ENCODE measurements at places on chromosomes 6 and 20.
A peak's percentile ranks its signal among the peaks of the same experiment; 100 is the strongest.

DNA sequence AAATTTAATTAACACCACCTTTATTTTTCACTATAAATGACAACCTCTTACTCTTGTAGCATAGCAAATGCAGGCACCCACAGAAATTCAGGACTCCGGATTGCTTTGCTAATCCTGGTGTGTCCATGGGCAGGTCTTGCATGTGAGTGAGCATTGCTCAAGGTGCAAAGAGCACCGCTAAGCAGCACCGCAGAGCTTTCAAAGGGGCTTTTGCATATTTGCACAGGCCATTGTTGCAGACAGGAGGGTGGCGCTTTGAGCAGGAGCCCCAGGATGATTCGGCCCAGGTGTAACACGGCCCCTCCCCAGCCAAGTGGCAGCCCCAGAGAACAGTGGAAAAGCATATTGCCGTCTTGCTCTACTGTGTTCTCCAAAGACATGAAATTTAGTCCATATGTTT lies 293.2 kb downstream of the NRN1 start:
- no peak for DNase-seq

- no peak for DNase-seq
Measured at GRCh38 chr6:70411542-70412251, 1.6 kb upstream of the FAM135A start.

GRCh38 chr6:137819740-137820139 lies 47.3 kb upstream of the TNFAIP3 start:
- DNase-seq = no peak

DNA sequence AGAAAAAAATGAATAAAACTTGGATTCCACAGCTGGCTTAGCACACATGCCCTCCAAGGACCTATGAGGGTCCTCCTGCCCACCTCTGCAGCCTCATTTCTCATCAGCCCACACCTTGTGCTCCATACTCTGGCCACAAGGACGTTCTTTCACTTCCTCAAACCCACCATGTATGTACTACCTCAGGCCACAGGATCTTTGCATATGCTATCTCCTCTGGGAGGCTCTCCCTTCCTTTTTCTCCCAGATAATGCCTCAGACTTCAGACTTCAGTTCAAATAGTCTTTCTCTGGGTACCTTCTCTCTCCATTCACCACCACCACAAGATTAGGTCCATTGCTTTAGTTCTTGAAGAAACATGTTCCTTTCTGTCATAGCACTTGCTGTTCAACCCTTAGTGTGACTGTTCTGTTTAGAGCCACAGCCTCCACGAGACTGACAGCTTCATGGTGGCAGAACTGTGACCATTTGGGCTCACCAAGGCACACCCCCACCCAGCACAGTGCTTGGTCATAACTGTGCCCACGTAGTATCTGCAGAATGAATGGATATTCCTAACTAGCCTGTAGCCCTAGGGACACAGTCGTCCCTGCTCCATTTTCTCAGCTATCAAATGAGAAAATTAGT lies 146.7 kb upstream of the LRFN2 start:
- no peak for DNase-seq

DNA sequence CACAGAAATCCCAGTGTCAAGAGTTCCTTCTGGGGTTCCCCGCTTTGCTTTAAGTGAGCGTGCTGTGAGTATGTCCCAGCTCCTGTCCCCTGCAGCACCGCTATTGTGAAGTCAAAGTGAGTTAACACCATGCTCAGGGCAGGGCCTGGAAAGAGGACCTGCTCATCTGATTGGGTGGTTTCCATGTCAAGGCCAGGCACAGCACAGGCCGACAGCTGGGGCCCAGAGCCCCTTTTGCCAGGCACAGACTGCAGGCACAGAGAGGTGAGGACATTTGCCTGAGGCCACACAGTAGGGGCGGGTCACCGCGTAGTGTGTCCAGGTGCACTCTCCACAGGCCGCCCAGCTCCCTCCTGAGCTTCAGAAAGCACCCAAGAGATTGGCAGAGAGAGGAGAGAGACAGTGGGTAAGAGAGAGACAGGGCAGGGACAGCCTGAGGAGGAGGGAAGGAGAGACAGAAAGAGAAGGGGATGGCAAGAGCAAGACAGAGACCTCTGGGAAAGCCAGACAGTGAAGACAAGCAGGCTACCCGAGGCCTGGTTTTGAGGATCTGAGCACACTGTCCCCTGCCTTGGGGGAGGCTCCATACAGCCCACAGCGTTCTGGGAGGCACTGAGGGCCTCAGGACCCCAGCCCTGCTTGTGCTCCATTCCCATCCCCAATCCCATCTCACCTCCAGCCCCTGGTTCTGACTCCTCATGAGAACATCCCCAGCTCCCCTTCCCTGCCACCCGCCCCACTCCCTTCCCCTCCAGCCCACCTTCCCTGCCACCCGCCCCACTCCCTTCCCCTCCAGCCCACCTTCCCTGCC lies 6.5 kb upstream of the BPIFB1 start:
- DNase-seq = no peak

DNA sequence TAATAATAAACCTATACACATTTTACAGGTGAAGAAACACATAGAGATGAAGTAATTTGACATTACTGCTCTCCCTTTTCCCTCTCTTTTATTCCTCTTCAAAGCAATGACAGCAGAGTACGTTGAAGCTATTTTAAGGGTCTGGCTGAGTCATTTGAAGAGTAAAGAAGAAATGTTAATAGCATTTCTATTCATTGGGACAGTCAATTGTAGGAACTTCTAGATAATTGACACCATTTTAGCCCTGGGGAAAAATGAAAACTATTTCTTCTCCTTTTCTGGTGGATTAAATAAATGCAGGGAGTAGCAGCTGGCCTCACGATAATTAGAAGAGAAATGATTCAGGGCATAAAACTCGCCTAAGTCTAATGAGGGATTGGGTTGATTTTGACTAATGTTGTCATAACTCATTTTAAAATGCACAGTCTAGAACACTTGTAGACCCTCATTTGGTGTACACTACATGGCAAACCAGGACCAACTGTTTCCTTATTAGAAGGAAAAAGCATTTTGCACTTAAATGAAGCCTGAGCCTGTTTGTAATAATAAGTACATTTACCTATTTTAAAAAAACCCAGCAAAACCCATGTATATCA lies 48.1 kb downstream of the RIPOR2 start:
- no peak for DNase-seq

GRCh38 chr6:156992020-156992804 lies 215.0 kb downstream of the ARID1B start:
- no peak for DNase-seq

DNA sequence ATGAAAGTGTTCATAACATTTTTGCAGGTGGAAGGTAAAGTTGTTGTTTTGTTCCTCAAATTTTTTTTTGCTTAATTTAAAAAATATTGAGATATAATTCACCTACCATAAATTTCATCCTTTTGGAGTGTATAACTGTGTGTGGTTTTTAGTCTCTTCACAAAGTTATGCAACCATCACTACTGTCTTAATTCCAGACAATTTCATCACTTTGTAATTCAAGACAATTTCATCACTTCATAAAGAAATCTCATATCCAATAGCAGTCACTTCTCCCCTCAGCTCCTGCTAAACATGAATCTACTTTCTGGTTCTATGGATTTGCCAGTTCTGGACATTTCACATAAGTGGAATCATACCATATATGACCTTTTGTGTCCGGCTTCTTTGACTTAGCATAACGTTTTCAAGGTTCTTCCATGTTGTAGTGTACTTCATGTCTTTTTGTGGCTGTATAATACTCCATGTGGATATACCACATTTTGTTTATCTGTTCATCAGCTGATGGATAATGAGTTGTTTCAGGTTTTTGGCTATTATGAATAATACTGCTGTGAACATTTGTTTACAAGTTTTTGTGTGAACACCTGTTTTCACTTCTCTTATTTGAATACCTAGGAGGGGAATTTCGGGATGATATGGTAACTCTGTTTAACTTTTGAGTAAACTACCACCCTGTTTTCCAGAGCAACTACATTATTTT lies 18.8 kb downstream of the ZFAND3 start:
- no peak for DNase-seq

DNA sequence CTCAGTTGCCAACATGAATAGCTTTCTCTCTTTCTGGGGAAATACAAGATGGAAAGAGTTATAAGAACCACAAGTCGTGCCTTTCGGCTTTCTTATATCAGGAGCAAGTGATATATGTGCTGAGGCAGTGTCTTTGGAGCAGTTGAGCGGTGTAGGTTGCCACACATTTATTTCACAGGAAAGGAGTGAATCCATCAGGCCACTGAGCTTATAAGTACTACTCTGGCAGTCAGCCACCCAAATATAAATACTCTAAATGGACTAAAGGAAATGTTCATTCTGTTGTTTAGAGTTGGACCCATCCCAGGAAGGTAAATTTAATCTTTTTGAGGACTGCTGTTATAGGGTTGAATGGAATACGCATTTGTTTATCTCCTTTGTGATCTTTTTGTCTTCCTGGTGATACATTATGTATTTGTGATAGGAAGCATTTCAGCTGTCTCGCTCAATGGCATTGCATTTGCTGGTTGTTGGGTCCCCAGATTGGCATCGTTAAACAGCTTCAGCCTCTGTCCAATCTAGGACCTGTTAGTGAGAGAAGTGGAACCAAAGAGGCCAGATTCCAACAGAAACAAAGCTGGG lies 139.7 kb downstream of the SOBP start:
- DNase-seq = no peak

- DNase-seq = no peak
Measured at GRCh38 chr6:113343940-113344339, 513.2 kb upstream of the MARCKS start.

DNA sequence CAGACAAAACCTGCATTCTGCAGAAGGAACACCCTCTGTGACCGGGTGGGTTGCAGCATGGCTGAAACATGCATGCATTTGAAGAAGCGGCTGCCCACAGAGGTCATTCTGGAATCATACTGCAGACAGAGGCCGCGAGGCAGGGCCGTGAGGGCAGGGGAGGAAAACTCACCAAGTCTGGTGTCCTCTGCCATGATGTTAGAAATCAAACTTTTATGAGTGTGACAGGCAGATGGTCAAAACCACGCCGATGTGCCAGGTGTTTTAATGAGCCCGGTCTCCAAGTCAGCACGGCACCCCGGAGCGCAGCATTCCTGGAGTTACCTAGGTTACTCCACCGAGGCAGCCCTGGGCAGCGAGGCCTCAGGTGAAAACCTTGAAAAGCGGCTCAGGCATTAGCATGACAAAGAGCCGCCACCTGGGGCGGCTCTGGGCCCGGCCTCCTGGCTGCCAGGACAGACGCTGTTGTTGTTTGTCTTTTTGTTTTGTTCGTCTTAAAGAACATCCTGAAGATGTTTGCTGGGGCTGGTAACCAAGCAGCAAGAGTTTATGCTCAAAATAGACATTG lies 255.6 kb downstream of the ERMARD start:
- no peak for DNase-seq

DNA sequence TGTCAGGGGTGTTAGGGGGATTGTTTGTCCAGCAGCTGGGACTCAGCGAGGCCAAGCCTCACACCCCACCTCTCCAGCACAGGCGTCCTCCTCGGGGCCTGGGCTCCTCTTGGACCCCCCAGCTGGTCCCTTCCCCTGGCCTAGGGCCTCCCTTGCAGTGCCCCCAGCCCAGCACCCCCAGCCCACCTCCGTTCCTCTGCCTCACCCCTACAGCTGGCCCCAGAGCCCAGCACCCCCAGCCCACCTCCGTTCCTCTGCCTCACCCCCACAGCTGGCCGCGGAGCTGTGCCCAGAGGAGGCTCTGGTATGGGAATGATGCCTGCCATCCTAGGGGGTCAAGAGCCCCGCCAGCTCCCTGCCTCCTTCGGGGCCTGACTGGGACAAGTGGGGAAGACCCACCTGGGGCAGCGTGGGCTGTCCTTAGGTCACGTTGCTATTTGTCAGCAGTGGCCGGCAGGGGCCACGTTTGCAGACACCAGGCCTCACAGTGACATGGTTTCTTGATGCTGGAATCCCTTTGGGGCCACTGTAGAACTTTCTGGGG lies 7.9 kb upstream of the COL20A1 start:
- DNase-seq = no peak

DNA sequence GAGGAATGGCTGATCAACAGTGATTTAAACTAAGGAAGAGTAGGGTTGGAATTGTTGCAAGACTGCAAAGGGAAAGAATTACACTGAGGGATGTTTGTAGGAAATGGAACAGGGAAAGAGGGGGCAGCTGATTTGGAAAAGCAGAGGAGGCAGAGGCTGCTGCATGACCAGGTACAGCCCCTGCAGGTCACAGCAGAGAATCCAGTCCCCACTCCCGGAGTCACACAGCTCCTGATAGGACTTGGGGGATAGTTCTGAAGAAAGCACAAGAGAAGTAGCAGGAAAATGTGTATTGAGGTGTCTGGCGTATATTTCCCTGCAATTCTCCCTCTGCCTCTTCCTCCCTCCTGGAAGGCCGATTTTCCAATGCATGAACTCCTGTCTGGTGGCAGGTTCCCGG lies 92.5 kb upstream of the PDE10A start:
- no peak for DNase-seq

DNA sequence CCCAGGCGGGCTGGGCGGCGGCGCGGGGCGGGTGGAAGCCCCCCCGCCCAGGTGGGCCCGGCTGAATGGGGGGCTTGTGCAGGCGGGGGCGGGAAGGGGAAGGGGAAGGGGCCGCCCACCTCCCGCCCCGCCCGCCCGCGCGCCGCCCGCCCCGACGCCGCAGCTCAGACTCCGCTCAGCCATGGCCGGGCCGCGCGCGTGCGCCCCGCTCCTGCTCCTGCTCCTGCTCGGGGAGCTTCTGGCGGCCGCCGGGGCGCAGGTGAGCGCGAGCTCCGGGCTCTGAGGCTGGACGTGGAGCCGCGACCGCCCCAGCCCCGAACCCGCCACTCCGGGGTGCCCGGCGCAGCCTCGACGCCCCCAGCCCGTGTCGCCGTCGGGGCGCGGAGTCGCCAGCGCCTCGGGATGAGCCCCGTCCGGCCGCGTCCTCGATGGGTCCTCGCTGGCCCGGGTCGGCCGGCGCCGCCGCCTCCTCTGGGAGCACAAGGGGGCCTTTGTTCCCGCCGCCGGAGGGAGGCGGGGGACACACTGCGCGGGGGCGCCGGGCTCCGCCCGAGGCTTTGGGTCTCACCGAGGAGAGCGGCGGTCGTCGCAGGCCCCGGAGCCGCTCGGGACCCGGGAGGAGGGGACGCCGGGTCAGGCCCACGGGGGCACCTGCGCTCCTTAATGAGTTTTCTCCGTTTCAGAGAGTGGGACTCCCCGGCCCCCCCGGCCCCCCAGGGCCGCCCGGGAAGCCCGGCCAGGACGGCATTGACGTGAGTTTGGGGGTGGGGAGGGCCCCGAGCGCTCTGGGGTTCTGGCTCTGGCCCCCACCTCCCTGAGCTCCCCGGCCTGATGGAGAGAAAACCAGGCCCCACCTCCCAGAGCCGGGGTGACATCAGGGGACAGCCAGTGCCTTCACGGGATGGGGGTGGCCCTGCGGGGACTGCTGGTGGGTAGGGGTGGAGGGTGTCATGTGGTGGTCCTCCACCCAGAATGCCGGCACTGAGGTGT lies at the start of gene COL9A3:
TSS of gene COL9A3 (plus strand) at position 167 of the 990 bp plus-strand sequence. CDS start at position 182, 15 bp downstream.
- peak; percentile 62 for DNase-seq

DNA sequence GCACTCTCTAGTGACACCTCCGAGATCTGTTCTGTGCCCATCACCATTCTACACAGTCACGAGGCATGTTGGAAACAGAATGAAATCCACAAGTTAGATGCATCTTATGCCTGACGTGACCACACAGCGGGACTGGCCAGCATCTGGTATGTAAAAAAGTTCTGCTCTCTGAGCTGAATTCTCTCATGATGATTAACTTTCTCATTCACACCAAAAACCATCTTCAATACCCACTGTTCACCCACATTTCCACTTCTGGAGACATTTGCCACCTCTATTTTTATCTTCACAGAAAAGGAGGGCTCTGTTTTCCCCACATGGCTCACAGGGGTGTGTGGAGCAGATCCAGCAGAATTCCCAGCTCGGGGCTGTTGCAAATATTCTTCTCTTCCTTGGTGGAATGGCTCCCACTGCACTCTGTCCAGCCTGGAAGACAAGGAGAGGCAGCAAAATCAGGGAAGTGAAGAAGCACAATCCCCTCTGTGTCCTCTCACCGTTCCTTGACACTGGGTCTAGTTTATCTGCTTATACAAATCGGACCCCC lies 303.4 kb downstream of the TAF4 start:
- no peak for DNase-seq
